ENCODE measurements at places on chromosomes 2 and 18.

DNA sequence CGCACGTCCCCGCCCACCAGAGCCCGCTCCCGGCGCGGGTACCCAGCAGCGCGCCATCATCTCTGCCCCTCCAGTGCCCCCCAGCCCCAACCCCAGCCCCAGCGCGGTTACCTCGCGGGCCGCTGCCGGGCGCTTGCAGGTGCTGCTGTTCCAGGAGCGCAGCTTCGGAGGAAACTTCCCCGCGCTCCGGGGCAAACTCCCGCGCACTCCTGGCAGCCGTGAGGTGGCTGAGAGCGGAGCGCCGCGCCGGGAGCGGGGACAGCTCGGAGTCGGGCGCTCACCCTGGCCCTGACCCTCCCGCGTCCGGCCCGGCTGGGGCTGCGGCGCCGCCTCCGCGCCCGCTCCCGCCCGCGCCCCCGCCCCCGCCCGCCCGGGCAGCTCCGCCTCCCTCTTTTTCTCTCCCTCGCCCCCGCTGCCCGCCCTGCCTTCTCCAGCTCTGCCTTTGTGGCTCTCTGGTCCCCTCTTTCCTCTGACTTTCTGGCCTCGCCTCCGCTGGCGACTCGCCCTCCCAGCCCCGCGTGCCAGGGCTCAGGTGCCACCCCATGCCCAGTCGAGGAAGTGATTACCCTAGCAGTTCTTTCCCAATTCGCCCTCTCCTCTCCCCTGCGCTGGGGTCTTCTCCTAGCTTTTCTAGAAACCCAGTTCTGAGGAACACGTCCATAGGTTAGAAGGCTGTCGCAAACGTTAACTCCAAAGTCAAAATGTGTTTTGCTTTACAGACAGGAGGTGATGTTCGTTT lies at the start of gene CHST9:
CHST9 (minus strand) TSS at position 284 of the 739 bp plus-strand sequence. CDS start 42,499 bp downstream, outside the sequence.
- no peak for DNase-seq

GRCh38 chr2:120678251-120678650 lies 57.4 kb upstream of the GLI2 start:
- DNase-seq: no peak

- DNase-seq: no peak
Measured at GRCh38 chr2:109450574-109451273, 163.0 kb downstream of the SEPTIN10 start.

DNA sequence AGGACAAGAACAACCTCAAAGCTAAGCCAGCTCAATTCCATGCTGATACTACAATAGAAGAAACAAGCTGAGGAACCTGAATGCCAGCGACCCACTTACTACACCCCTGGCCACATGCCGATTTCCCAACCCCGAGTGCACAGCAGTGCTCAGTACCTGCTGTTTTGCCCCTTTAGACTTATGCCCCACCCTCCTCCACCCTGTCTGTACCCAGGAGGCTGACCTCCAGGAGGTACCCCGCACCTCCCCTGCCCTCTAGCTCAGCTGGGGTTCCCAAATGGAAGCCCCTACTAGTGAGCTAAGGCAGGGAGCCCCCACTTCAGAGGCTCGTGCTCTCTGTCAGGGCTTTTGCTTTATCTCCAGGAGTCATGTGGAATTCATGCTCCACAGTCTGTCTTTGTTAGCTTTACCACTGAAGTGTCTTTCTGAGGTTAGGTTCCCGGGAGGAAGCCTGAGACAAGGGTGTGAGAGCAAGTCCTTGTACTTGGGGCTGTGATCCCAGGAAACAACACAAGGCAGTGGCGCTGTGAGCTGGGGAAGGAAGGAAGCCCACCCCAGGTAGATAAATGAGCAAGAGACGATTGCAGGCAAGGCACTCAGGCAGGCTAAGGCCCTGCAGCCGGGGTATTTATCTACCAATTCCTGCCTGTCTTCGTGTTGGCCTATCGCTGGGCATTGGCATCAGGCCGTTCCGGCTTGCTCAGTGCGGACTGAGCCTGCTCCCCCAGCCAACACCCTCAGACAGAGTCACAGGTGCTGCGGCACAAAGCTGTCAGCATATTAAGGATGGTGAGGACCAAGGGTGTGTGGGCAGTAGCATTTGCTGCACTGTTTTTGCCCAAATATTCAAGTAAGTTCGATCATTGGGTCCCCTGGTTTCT lies 220.5 kb downstream of the CYP26B1 start:
- DNase-seq: no peak

- no peak for DNase-seq
Measured at GRCh38 chr2:207434306-207434705, 95.5 kb upstream of the CREB1 start.

- DNase-seq: no peak
Measured at GRCh38 chr2:142687509-142687908, 190.0 kb upstream of the KYNU start.

DNA sequence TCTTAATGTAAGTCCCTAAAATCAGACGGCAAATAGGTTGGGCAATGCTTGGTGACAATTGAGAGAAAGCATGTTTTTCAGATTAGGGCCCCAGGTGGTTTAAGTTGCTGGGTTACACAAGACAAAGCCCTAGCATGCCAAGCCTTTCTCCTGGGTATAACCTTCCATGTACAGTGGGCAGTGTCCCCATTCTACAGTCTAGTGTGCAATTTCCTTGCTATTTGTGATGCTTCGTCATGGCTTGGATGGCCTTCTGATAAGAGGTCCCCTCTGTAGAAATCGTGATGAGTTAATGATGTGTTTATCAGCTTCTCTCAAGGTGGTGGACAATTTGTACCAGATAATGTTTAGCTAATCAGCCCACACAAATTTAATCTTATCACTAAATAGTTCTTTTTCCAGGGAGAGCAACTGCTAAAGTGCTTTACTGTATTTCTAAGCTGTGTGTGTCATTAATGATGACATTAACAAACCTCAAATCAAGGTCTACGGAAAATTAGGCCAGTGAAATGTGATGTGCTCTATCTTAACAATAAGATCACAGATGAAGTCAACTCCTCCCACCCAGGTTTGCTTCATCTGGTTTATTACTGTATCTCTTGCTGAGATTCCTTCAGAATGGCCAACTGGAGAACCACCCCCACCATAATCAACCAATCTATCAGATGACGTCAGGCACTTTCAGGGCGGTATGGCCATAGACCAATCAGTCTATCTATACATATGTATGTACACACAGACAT lies 61.7 kb downstream of the PLB1 start:
- DNase-seq: no peak

Measured in activated CD4-positive, CD25-positive, alpha-beta regulatory T cell (primary cell).